BE2C (cell line): ENCODE measurements at places on chromosomes 12 and 14.

- DNase-seq, result peak; percentile 44
These were observed 14.1 kb upstream of the TMEM119 start for GRCh38 chr12:108611884-108612415.

- DNase-seq, result no peak
These were observed 11.5 kb downstream of the SLC38A2 start for GRCh38 chr12:46360908-46361666.

- DNase-seq, result peak; percentile 37
These were observed 900 bp upstream of the DPF3 start for GRCh38 chr14:72894623-72895378.

DNA sequence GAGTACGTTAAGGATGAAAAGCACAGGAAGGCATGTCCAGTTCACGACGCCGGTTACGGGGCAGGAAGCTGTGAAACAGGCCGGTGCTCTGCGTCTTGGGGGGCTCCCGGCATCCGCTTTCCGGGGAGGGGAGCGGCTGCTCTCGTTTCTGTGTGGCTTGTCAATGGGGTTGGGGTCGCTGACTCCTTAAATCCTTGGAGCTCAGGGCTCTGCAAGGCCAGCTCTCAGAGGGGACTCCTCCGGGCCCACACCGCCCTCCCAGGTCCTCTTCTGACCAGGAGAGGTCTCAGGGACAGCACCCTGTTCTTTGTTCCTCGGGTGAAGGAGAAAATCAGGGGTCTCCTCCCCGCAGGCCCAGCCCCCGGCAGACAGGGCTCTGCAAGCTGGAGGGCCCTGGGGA, 78.1 kb downstream of the GALNT9 start:
- DNase-seq, result no peak

DNA sequence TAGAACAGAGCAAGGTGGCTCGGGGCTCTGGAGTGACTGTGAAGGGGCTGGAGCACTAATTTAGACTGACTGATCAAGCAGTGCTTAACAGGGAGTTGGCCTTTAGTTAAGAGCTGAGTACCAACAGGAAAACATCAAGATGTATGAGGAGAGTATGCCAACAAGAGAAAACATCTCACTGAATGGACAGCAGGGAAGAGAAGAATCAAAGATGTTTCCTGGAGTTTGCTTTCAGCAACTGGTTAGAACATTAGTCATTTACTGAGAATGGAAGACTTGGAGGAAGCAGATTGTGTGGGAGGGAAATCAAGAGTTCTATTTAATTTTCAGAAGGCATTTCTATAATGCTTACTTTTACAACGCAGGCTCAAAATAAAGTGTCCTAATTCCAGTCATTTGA, 259.3 kb downstream of the ADAMTS20 start:
- DNase-seq, result no peak

DNA sequence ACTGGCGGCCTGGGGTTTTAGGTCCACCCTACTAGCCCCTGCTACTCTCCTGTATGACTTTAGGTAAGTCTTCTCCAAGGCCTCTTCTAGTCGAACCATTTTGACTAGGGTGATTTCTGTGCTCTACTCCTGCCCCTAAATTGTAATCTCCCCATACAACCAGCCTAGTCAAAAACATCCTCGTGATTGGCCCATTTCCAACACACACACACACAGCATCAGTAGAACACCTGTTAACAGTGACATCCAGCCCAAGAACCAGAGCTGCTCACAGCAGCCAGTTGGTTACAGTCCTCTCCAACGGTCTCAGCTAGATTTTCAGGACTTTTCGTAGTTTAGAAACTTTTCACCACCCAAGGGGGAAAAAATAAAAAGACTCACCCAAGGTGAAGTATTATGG, 30.9 kb downstream of the NT5DC3 start:
- no peak for DNase-seq

GRCh38 chr12:100566887-100567637, 6.4 kb upstream of the GAS2L3 start:
- no peak for DNase-seq

DNA sequence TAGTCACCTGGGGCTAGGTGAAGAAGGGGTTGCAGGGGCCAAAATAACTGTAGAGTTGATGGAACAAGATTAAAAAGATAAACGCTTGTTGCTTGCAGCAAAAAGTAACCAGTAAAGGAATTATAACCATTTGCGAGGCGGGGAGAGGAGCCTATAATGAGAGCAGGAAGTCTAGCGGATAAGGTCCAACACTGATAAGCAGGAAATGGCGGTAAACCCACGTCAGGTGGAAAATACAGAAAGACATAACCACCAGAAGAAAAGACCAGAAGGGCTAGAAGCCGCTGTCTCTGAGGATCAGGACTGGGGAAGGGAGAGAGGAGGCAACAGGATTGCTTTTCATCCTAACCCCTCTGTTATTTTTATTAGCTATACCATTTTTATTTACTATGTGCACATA, 303.3 kb downstream of the DPF3 start:
- DNase-seq, result no peak

GRCh38 chr12:96221391-96221790, 27.2 kb downstream of the ELK3 start:
- no peak for DNase-seq

DNA sequence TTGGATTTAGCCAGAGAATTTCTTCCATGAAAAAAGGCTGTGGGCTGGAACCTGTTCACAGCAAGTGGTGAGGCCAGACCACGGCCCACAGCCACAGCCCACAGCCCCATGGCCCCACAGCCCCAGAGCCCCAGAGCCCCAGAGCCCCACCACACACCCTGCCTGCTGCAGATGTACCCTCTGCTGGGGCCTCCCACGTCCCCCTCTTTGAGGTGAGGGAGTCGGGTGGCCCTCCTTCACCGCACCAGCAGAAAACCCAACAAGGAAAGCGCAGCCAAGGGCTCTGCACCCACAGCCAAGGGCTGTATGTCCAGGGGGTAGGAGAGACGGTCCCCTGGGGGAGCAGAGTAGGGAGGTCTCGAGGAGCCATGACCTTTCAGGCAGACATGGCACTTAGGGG, 327.5 kb upstream of the DIO3 start:
- DNase-seq, result no peak

DNA sequence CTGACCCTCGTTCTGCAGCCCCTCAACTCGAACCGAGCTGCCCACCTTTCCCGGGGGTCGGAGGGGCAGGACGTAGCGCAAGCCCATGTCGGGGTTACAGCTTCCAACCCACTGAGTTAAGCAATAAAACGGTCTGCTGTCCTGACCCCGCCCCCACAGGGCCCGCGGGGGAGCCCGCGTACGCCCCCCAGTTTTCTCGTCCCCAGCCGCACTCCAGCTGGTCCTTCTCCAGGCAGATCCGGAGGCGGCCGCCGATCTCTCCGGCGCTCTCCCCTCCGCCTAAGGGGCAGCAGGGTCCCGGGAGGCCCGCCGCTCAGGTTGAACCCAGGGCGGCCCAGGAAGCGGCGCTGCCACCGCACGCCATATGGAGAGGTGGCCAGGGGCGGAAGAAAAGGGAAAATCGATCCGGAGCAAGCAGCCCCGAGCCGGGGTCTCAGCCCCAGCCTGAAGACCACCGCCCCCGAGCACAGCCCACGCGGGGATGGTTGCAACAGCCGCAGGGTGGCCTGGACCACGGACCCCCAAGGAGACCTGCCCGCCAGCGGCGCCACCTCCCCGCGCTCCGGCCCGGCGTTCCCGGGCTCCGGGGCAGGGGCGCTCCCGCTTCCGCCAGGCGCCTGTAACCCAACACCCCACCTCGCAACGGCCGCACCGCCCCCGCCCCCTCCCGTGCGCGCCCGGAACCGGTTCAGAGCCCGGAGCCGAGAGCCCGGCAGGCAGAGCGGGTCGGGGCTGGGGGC, 760 bp downstream of the ACTN1 start:
- peak; percentile 64 for DNase-seq

DNA sequence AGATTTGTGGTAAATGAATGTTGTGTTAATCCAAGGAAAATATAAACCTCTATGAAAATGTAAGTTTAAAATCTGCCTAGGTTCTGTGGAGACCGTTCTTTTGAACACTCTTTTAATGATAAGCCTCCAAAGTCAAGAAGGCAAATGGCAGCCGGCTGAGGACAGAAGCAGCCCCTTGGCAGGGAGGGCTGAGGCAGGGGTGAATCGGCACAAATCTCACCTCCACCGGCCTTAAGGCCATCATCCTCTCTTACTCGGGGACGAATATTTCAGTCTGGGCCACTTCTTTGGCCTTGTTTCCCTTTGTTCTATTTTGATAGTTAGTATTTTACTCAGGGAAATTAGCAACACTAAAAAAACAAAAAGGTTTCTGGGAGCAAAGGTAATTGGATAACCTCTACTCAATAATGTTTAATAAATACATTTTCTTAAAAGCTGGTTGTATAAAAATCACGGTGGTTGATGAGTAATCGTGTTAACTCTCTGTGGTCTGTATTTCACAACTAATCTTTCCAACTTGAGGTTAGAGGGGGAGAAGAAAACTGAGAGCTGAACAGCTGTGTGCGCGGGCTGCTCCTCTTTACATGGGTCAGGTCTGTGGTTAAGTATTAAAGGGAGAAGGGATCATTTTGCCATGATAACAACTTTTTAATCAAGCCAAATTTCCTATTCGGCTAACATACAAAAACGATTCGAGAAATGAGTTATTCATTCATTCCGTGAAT, 18.6 kb downstream of the LGMN start:
- no peak for DNase-seq

DNA sequence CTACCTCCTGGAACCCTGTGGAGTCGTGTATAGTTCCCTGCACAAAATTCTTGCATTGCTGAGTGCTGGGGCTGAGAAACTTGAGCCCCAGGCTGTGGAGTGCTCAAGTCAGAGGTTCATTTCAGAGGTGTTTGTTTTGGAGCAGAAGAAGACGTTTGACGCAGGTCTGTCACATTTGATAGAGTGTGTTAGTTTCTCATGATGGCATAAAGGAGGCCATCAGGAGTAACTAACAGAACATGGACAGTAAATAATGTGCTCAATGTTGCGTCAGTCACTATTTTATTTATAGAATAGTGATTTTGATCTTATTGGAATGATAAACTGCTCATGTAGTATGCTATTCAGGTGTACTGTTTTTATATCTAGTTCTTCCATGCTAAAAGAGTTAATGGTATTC, 44.2 kb downstream of the OTOGL start:
- no peak for DNase-seq

GRCh38 chr12:19623751-19624399, 184.6 kb downstream of the AEBP2 start:
- DNase-seq, result no peak

- no peak for DNase-seq
These were observed 27.6 kb downstream of the KITLG start for GRCh38 chr12:88552610-88553079.

DNA sequence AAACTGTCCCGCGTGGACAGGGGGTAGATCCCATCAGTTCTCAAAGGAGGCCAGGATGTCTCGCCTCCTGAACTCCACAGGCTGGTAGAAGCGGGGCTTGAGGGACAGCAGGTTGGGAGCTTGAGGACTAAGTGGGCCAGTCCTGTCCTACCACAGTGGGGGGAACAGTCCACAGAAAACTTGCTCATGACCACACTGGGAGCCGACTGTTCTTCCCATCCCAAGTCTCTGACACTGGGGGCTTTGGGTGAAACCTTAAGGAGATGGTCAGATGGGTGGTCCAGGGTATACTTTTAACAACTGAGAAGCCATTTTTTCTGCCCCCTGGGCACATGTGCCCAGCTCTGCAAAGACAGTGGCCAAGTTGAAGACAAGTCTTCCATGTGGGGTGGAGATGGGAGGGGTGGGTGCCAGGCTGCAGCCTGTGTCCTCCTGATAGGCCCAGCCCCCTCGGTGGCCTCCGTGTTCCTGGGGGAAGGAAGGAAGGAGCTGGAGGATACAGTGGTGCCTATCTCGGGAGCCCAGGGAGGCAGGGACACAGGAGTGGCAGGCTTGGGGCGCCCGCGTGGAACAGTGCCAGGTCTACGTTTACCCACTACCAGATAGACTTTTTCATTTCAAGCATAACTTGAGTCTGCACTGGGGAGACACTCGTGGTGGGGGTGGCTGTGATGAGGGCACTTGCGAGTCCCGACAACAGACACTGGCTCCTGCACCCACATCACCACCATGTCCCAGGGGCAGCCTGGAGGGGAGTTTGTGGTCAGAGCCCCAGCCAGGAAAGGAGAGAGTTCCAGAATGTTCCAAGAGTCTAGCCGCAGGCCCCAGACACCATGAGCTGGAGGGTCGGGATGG, 14.7 kb downstream of the RHOF start:
- DNase-seq, result no peak

- DNase-seq, result no peak
These were observed 70.0 kb downstream of the FLRT2 start for GRCh38 chr14:85599939-85600338.

DNA sequence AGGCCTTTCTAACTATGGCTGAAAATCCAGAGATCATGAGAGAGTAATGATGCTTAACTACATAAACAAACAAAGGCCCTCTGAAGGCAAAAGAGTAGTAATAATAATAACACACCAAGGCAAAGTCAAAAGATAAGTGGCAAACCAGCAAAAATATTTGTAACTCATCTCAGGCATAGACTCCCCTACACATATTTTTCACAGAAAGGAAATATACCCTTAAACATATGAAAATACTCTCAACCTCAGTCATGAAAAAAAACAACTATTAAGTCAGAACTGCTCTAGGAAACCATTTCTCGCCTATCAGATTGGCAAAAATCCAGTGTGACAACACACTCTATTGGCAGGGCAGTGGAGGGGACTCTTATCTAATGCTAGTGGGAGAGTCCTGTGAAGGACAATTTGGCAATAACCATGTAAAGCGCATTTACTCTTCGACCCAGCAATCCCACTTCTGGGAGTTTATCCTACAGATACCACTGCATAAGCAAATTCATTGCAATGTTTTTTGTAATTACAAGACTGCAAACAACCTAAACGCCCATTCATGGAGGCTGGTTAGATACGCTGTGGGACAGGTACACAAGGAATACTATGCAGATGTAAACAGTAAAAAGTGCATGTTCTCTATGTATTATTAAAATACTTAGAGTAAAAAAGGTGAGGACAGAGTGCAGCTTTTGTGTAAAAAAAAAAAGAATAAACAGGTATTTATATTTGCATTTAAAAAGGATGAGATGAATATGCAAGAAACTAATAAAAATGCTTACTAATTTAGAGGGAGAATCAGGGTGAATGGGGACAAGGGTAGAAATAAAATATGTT, 26.0 kb upstream of the IL22 start:
- DNase-seq, result peak; percentile 59

DNA sequence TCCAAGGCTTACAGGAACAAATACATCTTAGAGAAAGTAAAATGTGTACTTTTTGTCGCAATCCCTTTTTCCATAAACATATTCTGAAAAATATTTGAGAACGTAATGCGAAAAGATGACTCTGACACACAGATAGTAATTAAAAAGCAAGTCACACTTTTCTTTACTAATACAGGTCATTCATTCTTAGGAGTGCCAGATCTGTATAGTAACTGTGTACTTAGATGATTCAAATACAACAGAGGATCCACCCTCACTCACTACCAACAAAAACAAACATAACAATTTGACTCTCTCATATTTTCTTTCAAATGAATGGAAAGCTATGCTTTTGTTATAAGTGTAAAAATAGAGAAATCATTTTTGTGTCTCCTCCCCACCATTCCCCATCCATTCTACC, 795.4 kb downstream of the SLC6A15 start:
- no peak for DNase-seq
